ENCODE measurements at places on chromosomes 5 and 9. TPM values are rescaled to one million over a fixed set of nuclear protein-coding genes. Genes with fewer than 3 reads are reported as not detected.
A peak's percentile ranks its signal among the peaks of the same experiment; 100 is the strongest.

- no peaks in the 10 kb centered on the region for H3K36me3 ChIP-seq
- no peak overlapping the region for H3K27ac ChIP-seq
- H3K4me1 ChIP-seq = no peaks in the 10 kb centered on the region
- peak; percentile 52 for DNase-seq
- no peaks in the 10 kb centered on the region for H3K27me3 ChIP-seq
- no peak overlapping the region for H3K4me3 ChIP-seq
These were observed 5.3 kb downstream of the SLC36A3 start for GRCh38 chr5:151298063-151298855.

DNA sequence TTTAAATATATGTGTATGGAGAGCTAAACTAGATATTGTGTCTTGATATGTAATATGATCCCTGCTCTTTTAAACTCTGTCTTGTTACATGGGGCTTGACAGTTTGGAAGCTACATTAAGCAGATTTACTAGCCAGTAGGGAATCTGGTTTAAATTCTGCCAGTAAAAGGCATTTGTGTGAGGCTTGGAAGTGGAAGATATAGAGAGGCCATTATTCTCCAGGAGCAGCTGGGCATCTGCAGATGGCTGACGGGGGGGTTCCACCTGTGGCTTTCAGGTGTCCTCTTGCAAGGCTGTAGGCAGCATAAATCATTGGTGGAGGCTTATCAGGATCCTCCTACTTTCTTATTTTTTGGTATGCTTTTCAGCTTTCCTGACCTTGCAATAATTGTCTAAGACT, 179.1 kb upstream of the FBXL7 start:
- H3K36me3 ChIP-seq = no peaks in the 10 kb centered on the region
- H3K27ac ChIP-seq = no peak overlapping the region
- H3K4me3 ChIP-seq = no peak overlapping the region
- DNase-seq = no peak
- H3K4me1 ChIP-seq = no peaks in the 10 kb centered on the region

DNA sequence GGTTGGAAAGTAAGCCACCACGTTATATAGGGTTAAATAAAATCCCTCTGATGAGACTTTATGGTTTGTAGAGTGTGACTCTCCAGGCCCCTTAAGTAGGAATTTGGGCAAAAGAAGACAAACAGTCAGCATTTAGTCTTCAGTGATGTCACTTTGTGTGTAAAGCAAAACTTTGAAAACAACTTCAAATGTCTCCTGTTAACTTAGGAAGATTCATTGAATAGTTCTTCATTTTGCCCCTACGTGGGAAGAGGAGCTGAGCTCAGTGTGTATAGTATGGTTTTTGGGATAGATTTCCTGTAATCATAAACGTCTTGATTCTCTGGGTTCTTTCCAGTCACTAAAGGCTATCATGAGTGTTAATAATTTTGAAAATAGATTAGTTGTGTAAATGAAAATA, 101.3 kb downstream of the GADD45G start:
- H3K27ac ChIP-seq = no peak overlapping the region
- no peak for DNase-seq
- no peaks in the 10 kb centered on the region for H3K27me3 ChIP-seq
- no peak overlapping the region for H3K4me3 ChIP-seq

DNA sequence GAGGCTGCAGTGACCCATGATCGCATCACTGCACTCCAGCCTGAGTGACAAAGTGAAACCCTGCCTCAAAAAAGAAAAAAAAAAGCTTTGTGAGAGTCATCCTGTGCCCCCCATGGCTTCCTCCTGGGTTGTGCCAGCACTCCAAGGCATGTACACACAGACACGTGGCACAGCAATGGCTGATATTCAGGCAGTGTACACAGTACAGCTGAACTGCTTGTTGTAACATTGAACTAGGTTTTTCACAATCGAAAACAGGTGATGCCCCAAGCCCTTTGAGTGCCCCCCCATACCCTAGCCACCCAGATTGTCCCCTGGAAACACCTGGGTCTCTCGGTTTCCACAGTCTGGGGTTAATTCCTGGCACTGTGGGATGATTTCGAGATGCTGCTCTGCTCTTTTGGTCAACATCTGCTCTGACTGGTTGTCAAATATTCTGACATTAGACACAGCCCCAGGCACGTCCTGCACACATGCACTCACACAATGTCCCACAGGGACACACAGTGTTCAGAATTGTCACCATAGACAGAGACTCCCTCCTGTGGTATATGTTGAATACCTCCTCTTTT, 9.2 kb downstream of the SPINK4 start:
- no peaks in the 10 kb centered on the region for H3K27me3 ChIP-seq
- H3K4me1 ChIP-seq = no peaks in the 10 kb centered on the region
- DNase-seq = no peak
- no peak overlapping the region for H3K27ac ChIP-seq
- H3K36me3 ChIP-seq = no peaks in the 10 kb centered on the region

DNA sequence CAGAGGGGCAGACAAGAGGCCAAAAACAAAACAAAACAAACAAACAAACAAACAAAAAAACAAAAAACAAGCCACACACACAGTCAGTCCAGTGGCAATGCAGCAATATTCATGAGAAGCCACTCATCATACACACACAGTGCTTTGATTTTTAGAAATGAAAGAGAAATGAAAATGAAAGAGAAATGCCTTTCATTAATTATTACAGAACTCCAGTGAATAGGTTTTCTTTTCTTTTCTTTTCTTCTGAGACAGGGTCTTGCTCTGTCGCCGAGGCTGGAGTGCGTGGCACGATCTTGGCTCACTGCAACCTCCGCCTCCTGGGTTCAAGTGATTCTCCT, 36.9 kb downstream of the SPRY4 start:
- H3K4me3 ChIP-seq = no peak overlapping the region
- no peaks in the 10 kb centered on the region for H3K36me3 ChIP-seq
- no peak for DNase-seq
- no peaks in the 10 kb centered on the region for H3K27me3 ChIP-seq
- no peaks in the 10 kb centered on the region for H3K4me1 ChIP-seq

DNA sequence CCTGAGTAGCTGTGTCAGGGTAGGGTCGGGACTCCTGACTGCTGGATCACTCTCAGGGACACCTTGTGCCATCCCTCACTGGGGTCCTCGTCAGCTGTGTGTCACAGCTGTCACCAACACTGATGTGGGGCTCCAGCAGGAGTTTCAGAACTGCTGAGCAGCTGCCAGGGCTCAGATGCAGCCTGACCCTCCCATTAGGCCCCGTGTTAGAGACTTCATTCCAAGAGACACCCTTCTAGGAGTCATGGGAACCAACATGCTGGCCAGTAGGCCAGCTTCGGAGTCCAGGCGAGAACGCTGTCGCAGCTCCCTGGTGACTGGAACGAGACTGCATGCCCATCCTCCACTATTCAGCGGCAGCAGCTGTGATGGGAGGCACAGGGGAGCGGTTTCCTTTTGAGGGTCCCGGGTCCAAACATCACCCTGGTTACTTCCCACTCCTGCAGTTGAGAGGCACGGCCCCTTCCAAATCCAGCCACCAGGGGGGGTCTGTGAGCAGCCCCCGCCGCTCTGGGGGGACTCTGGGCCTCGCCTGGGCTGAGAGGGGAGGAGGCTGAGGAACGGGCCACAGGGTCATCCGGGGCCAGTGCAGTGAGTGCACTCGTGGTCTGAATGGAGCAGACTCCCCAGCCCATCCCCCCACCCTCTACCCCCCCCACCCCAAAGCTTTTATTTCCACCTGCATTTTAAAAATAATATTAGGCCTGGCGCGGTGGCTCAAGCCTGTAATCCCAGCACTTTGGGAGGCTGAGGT, 12.6 kb upstream of the TCF7 start:
- DNase-seq = peak; percentile 57
- no peaks in the 10 kb centered on the region for H3K4me1 ChIP-seq
- H3K27me3 ChIP-seq = no peaks in the 10 kb centered on the region
- no peak overlapping the region for H3K4me3 ChIP-seq
- H3K27ac ChIP-seq = no peak overlapping the region

DNA sequence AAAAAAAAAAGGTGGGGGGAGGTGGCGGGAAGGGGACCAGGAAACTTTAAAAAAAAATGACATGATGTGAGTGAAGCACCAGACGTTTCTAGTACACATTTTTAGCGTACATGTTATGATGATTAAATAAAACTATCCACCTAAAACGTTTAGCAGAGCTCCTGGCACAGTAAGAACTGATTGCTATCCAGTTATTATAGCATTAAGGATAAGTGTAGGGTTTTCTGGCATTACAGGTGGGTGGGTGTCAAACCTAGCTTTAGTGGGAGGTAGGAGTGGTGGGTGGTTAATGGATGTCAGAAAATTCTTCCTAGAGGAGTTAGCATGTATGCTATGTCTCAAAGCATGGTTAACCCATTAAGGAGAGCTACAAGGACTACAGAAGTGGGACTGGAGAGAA, 2329.5 kb downstream of the MAT2B start:
- no peak overlapping the region for H3K4me3 ChIP-seq
- no peak overlapping the region for H3K27ac ChIP-seq
- no peaks in the 10 kb centered on the region for H3K4me1 ChIP-seq

DNA sequence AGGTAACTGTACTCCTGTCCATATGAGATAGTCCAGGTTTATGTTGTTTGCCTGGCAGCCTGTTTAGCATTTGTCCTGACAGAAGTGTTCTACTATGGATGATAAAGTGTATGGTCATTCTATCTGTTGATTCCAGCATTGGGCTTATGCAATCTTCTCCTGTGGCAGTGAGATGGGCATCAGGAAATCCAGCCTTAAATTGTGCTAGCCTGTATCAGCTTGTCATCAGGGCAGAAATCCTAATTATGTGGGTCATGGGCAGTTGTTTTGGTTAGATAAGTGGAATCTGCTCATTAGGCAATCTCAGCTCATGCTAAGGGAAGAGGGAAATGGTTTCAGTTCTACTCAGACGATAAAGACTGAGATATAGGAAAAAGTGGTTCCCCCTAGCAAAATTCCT, 247.4 kb upstream of the CHD1 start:
- no peak overlapping the region for H3K4me3 ChIP-seq
- H3K27ac ChIP-seq = no peak overlapping the region
- no peak for DNase-seq
- H3K27me3 ChIP-seq = no peaks in the 10 kb centered on the region
- no peaks in the 10 kb centered on the region for H3K4me1 ChIP-seq

DNA sequence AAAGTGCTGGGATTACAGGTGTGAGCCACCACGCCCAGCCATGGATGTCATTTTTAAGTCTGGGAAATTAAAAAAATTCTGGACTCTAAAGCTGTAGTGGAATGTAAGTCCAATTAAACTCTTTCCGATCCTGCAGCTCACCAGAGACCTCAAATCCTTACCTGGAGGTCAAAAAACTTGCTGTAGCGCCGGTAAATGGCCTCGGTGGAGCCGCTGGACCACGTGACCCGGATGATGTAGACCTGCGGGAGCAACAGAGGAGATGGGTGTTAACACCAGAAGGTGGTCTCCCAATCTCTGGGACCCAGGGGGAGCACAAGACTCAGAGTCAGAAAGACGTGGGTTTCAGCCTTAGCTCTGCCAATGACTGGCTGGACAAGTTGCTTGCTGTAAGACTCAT, 32.1 kb downstream of the SH3PXD2B start:
- no peaks in the 10 kb centered on the region for H3K36me3 ChIP-seq
- H3K4me1 ChIP-seq = peaks cover 83% of the 10 kb centered on the region
- peak overlapping the region; percentile 87 for H3K27ac ChIP-seq

DNA sequence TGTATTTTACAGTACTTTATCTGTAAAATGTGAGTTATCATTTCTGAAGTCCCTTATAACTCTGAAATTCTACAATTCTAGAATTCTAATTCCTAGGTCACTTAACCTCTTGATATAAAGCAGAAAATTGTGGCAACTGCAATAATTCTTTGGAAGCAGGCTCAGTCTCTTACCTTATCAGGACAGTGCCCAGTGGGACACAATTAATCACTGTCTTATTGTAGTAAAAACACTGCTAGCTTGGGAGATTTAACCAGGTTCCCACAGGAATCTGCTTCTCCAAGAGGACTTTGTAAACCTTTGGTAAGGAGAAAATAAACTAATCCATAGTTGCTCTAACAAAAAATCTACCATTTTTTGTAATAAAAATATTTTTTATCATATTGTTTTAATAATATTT, 18.3 kb upstream of the SPATA9 start:
- no peak overlapping the region for H3K4me3 ChIP-seq
- H3K27me3 ChIP-seq = no peaks in the 10 kb centered on the region
- no peaks in the 10 kb centered on the region for H3K4me1 ChIP-seq

DNA sequence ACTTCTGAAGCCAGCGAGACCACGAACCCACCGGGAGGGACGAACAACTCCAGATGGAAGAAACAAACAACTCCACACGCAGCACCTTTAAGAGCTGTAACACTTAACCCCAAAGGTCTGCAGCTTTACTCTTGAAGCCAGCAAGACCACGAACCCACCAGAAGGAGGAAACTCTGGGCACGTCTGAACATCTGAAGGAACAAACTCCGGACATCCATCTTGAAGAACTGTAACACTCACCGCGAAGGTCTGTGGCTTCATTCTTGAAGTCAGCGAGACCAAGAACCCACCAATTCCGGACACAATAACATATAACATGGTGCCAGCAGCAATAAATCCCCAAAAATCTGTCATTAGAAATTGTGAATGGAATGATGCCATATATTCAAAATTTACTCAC, 180.9 kb downstream of the TLE1 start:
- no peaks in the 10 kb centered on the region for H3K27me3 ChIP-seq
- H3K36me3 ChIP-seq = no peaks in the 10 kb centered on the region
- no peak overlapping the region for H3K4me3 ChIP-seq
- no peak for DNase-seq

DNA sequence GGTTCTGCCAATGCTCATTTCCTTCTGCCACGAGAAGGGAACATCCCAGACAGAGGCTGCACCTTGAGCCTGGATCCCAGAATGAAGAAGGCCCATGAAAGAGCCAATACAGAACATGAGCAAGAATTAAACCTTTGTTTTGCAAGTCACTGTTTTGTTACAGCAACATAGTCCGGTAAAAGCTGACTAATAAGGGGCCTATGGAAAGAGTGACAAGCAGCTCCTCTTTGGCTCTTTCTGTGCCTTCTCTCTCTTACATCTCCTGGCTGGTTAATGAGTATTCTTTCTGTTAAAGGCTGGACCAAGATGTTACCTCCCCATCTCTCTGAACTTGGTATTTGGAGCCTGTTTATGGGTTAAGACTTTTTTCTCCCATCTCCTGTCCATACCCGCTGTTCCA, 10.8 kb downstream of the GFRA3 start:
- no peak overlapping the region for H3K4me3 ChIP-seq
- DNase-seq = no peak

DNA sequence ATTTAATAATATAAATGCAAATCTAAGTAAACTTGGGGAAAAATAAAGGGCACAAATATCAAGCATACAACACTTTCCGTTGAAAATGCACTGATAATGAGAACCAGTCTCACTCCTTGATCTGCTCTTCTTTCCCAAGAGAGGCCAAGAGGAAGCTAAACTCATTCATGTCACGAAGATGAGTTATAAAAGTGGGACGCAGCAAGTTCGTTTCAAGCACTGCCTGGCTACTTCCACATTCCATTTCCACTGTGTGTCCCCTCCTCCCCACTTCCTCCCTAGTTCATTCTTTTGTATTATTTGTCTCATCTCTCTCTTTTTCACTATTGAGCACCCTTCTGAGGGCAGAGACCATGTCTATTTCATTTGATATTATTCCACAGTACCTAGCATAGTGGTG, 158.1 kb downstream of the SLC24A2 start:
- no peaks in the 10 kb centered on the region for H3K27me3 ChIP-seq
- DNase-seq = no peak
- no peaks in the 10 kb centered on the region for H3K36me3 ChIP-seq
- no peaks in the 10 kb centered on the region for H3K4me1 ChIP-seq
- H3K27ac ChIP-seq = no peak overlapping the region

TPRN gene
- 25.9 TPM for total RNA-seq

EMB gene
- total RNA-seq = 26.2 TPM

ZNF354B gene
- 24.3 TPM for total RNA-seq

CDH9 gene
- total RNA-seq = not detected

MYMK gene
- not detected for total RNA-seq

KCTD16 gene
- 2.7 TPM for total RNA-seq

CNTRL gene
- 57.7 TPM for total RNA-seq

TENT4A gene
- total RNA-seq = 46.2 TPM

TMC1 gene
- total RNA-seq = 5.4 TPM

ARSI gene
- 0.93 TPM for total RNA-seq

SARDH gene
- 5.1 TPM for total RNA-seq
